ENCODE measurements at places on chromosomes 7 and 10. TPM values are rescaled to one million over a fixed set of nuclear protein-coding genes. Genes with fewer than 3 reads are reported as not detected.
A peak's percentile ranks its signal among the peaks of the same experiment; 100 is the strongest.

DNA sequence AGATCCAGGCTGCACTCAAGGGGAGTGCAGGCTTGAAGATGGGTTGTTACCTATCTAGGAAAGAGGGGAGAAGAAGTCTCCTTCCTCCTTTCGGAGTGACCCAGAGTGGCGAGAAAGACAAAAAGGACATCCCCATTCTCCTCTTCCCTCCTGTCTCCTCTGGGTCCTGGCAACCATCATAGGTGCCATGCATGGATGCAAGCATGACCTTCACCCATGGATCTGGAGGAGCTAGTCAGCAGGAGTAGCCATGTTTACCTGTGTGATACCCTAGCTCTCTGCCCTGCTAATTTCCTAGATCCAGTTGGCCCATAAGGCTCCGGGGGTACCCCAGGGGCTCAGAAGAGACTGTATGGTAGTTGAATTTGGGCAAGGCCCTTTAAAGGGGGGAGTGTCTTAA lies 17.2 kb upstream of the CROT start:
- no peak for DNase-seq

- DNase-seq, result no peak
These were observed 996.4 kb downstream of the KCNMA1 start for GRCh38 chr10:76641215-76641614.

GRCh38 chr10:104296687-104297436 lies 27.9 kb downstream of the GSTO2 start:
- no peak for DNase-seq

DNA sequence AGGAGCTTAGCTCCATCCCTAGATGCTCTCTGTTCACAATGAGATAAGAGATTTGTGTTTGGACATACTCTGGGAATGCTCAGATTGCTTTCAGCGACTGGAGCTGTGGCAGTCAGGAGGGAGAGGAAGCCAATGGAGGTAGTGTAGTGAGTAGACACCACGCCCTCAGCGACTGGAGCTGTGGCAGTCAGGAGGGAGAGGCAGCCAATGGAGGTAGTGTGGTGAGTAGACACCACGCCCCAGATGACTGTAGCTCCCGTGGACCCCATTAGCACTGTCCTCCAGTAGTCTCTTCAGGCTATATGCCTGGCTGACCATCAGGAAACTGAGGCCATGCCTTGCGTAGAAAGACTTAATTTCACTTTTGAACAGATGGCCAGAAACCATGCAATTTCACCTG lies 1033.8 kb downstream of the NRG3 start:
- DNase-seq, result no peak

DNA sequence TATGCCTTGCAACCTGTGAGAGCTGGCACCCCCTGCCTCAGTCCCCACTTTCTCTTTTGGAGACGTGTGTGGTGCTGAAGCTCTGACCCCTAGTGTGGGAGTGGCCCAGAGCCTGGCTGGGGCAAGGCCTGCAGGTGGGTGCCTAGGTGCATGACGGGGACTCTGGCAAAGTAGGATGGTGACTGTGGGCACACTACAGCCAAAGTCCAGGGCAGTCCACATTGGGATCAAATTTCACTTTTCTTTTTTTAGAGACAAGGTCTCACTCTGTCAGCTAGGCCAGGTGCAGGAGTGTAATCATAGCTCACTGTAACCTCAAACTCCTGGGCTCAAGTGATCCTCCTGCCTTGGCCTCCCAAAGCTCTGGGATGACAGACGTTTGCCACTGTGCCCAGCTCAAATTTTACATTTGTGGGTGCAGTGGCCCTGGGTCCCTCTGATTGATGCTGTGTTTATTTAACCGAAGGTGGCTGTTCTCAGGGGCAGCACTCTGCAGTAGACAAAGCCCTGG lies 52.3 kb downstream of the NEURL1 start:
- DNase-seq, result peak; percentile 50

- no peak for DNase-seq
These were observed 19.8 kb downstream of the PANK1 start for GRCh38 chr10:89625041-89625765.

The FAS gene
- 1.6 TPM for total RNA-seq

The FAM25G gene
- total RNA-seq, result not detected

DNA sequence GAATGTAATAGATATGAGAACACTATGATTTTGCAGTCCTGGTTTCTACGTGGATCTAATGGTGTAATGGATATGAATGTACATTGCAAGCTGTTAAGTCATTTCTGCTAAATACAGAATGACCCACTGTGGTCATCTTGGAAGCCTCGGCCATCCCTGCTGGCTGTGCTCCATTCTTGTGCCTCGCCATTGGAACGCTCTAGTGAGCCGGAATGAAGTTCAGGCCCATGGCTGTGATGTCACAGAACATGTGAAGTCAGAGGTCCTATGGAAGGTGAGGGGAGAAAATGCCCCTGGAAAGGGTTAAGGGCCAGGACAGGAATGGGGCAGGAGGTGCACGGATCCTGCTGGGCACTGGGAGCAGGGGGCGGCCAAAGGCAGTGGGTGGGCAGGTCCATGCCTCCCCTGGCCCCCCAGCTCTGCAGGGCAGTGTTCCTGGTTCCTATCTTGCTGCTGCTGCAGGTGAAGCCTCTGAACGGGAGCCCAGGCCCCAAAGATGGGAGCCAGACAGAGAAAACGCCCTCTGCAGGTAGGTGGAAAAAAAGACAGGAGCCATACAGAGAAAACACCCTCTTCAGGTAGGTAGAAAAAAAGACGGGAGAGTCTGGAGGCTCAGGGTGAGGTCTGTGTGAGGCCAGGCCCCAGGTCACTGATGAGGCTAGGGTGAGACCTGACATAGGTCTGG lies at the start of gene LLCFC1:
TSS of gene LLCFC1 (plus strand) at position 259 of the 685 bp plus-strand sequence. CDS start at position 397, 138 bp downstream.
- DNase-seq, result no peak

The SNX8 gene
- 24.6 TPM for total RNA-seq

DNA sequence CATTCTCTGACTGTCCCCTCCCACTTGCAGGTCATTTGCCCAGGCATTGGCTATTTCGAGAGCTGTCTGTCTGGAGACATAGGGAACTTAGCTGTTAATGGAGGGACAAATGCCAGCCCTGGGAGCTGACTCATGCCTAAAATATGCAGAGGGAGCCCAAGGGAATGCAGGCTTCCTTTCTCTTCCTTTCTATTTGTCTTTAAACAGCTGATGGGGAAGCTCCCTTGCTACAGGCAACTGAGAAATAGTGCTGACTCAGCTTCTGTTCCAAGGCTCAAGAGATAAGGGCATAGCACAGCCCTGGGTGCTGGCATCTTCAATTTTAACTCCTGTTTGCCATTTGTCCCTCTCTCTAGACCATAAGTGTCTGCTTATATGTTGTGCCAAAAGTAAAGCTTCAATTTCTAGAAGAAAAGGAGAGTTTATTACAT lies 82.7 kb upstream of the C1GALT1 start:
- DNase-seq, result peak; percentile 60
